ENCODE measurements at places on chromosomes 7 and 10.

DNA sequence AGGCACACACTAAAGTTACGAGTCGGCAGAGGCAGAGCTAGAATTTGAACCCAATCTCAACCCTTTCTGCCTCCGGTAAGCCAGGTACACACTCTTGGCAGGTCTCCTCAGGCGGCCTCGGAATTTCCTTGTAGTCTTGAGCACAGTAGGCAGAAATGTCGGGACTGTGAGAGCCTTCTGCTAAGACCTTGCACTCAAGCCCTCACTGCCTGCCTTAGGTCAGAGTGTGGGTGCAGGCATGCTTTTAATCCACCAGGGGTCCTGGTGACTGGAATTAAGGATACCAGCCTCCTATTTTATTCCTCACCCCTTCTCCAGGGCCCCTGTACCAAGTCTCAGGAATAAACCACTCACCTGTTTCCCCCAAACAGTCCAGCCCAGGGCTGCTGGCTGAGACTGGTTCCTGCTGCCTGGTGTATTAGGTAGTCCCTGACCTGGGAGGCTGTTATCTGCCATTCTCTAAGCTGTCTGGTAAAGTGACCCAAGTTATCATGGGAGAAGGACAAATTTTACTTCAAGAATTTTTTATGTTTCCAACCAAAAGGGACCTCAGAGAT is 855 bp downstream of the ATP6V1F start:
- peak; percentile 77 for DNase-seq

DNA sequence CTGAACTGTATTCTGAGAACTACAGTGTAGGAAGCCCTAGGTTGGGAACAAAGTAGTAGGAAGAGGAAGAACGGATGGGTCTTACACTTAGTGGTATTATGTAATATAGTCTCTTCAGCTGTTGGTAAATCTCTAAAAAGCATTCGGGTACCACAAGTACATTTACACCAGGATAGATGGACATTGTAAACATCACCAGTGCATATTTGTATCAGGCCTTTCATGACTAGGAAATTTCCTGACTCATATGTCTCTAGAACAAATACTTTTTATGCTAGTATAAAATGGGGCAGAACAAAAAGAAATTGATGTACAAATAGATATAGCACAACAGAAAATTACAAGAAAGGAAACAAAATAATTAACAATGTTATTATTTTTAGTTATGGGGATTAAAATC is 21.5 kb upstream of the OR6B1 start:
- no peak for DNase-seq

GRCh38 chr10:83908506-83908905 is 230.8 kb upstream of the GHITM start:
- no peak for DNase-seq

DNA sequence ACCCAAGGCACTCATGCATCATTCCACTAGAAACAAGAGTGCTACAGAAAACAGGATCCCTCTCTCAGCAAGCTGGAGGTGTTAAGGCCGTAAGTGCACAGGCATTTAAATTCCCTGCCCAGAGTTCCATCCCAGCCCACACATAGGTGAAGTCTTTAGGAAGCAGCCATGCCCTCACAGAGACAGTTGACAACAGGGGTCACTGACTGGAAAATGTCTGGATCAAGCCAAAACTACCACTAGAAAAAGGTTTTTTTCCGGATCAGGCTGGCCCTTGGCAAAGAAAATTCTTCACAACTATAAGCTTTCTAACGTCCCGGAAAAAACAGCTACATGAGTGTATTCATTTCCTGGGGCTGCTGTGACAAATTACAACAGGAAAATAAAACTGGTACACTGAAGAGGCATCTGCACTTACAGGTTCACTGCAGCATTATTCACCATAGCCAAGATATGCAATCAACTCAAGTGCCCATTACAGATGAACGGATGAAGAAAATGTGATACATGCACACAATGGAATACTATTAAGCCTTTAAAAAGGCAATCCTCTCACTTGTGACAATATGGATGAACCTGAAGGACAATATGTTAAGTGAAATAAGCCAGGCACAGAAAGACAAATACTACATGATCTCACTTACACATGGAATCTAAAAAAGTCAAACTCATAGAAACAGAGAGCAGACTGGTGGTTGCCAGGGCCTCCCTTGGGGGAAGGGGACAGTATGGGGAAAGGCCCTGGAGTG is 52.5 kb downstream of the SLC25A13 start:
- DNase-seq, result no peak

- no peak for DNase-seq
Measured at GRCh38 chr7:2159176-2159520, 73.6 kb downstream of the MAD1L1 start.

DNA sequence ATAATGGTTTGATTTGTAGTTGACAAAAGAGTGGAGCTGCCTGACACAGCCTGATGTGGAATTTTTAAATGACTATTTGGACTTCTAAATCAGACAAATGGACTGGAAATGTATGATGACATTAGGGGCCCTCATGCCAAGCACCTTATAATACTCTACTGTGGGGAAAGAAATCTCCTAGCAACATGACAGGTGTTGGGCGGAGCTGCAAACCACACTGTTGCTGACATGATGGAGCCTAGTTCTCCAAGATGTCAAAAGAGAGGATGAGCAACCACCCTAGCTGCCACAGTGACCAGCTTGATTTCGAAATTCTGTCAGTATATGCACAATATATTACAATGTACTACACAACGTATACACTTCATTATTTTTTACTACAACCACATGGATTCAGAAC is 65.8 kb downstream of the RHOBTB1 start:
- DNase-seq, result no peak

DNA sequence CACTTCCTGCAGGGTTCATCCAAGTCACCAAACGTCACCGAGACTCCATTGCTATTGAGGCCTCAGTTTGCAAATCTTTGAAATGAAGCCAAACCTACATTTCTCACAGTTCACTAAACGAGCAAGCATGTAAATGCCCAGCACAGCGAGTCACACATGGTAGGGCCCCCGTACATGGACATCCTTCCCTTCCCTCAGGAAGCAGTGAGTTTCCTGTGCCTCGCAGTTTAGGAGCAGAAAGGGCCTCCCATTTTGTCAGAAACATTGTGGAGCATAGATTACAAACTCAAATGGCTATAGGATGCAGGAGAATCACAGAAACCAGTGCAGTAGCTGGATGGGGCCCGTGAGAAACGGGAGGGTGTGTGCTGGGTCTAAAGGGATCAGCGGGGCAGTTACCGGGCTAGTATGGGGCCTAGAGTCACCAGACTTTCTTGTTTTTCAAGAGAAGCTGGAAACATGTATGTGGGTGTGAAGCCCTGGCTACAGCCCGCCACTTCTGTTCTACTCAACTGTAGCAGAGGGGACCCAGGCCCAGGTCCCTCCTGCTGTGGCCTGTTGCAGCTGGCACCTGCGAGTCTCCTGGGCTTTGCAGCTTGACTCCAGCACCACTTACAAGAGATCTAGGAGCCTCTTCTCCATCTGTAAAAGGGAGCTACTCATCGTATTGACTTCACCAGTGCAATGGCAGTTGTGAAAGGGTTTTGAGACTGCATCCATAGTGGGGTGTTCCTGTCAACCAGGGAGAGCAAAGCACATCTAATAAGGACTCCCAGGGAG is 14.2 kb upstream of the SLC18A3 start:
- DNase-seq, result peak; percentile 33

GRCh38 chr7:11703829-11704228 is 128.2 kb downstream of the THSD7A start:
- no peak for DNase-seq

- DNase-seq, result no peak
Measured at GRCh38 chr7:99453105-99453504, 12.9 kb downstream of the ATP5MF start.

GRCh38 chr7:67018940-67019339 is 22.3 kb downstream of the TYW1 start:
- no peak for DNase-seq

- DNase-seq, result no peak
Measured at GRCh38 chr10:7170626-7171322, 240.1 kb downstream of the SFMBT2 start.

- DNase-seq, result peak; percentile 80
Measured at GRCh38 chr10:89207181-89207800, at the start of gene CH25H. CH25H (minus strand) TSS chr10:89207317; CDS start chr10:89207292, 25 bp downstream.

DNA sequence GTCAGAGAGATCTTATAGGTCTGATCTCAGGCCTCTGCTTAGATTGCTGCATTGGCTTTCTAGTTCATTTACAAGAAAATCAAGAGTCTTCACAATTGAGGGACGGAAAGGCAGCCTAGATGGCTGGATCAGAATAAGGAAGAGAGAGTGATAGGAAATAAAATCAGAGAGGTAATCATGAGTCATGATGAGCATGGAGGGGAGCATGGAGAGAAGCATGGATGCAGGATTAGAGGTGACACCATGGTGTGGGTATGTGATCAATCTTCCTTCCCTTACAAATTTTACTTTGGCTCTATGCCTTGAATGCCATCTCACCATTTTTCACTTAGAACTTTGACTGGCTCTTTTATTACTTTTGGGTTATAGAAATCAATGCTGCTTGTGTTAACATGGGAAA is 1.4 kb downstream of the BCCIP start:
- DNase-seq, result peak; percentile 41

DNA sequence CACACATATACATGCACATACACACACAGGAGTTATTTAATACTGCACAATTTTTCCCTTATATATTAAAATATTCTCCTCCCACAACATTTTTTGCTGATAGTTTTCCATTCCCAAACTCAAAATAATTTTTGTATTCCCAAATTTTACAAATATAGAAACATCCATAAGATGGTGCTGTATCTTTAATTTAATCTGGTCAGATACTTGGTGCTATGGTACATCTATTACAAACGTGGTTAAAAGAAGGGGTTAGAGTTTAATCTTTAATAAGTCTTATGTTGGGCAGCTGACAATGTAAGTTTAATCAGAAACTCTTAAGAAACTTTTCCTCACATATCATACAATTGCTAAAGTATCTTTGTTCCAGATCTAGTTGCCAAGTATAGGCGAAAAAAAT is 10.2 kb upstream of the CADPS2 start:
- peak; percentile 0 for DNase-seq

GRCh38 chr10:132100091-132100481 is 34.3 kb downstream of the JAKMIP3 start:
- DNase-seq, result no peak

DNA sequence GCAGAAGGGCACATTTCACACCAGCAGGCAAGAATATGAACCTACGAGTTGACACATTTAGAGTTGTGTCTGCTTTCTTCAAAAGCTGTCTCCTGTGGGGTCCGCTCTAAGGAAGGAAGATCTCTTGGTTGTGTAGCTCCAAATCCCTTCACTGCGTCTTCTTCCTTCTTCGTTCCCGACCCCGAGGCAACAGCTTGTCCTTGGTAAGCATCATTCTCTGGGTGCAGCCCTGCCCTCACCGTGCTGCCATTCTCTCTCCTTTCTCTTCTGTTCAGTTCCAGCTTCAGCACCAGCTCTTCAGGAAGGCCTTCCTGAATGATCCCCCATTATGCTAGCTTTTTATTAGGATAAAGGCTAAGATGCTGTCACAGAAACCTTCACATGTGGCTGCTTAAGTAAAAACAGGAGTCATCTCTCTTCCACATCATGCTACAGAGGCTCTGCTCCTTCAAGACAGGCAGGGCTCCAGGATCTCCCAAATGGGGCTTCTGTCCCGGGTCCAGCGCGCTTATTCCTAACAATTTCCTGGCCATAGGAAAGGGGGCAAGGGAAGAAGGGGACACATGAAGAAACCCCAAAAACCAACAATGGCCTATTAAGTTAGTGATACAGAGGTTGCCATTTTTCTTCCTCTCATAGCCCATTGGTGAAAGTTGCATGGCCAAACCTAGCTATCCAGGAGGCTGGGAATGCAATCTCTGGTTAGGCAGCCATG is 52.2 kb upstream of the SHH start:
- no peak for DNase-seq

GRCh38 chr10:101322266-101323108 is 31.5 kb upstream of the BTRC start:
- DNase-seq, result no peak

GRCh38 chr10:130061760-130062159 is 48.9 kb downstream of the C10orf143 start:
- DNase-seq, result no peak

- DNase-seq, result no peak
Measured at GRCh38 chr7:72023926-72024325, 388.2 kb downstream of the CALN1 start.

GRCh38 chr10:24414597-24414996 is 205.7 kb downstream of the KIAA1217 start:
- no peak for DNase-seq

- no peak for DNase-seq
Measured at GRCh38 chr7:151091431-151091830, 5.2 kb downstream of the AGAP3 start.

DNA sequence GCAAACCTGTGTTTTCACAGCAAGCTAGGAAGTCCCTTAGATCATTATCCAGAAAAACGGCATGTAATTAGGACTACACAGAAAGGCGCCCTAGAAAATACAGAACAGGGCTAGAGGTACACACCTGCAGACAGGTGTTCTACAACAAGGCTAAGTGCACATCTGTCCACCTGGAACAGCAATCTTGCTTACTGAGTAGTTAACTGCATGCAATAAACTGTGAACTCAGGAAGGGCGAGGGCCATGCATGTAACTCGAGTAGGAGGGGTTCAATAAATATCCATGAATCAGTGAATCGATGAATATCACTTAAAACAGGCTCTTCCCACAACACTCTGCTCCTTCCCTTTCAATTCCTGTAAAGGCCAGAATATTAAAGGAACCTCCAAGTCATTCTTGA is 22.0 kb downstream of the FAM171A1 start:
- no peak for DNase-seq

DNA sequence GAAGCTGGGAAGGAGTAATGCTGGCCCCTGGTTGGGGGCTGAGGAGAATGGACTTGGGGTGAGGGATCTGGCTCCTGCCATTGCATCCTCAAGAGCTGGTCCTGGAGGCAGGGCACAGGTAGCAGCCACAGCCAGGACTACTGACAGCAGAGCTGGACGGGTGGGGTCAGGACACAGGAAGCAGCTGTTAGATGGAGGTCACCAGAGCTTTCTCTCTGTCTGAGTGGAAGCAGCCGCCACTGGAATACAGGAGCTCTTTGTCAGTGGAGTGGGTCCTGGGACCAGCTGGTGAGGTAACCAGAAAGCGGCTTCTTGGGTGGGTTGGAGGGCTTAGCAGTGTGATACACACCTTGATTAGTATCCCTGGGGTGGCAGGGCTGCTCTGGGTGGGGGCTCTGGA is 58.1 kb upstream of the AQP1 start:
- no peak for DNase-seq

GRCh38 chr7:45324683-45325237 is 167.2 kb downstream of the RAMP3 start:
- no peak for DNase-seq

GRCh38 chr7:117229350-117229749 is 93.5 kb downstream of the WNT2 start:
- DNase-seq, result no peak

DNA sequence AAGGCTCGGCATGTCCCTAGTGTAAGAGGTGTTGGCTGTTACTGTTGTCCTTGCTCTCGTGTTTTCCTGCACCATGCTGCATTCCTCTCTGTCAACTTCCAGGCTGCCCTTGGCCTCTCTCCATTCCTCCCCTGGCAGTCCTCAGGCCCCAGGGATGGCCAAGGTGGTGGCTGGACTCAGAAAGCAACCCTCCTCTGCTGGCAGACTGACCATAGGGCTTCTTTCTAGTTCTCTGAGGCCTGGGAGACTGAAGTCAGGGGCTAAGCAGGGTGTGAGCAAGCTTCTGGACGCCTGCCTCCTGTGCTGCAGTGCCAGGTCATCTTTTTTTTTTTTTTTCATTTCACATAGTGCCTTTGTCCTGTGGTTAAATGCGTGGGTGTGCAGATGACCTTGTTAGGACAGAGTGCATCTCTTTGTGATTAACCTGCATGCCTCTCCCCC is 72.0 kb downstream of the GOLGA7B start:
- DNase-seq, result no peak

- no peak for DNase-seq
Measured at GRCh38 chr7:31416381-31416870, 75.9 kb upstream of the NEUROD6 start.

GRCh38 chr7:36570528-36571189 is 153.6 kb downstream of the AOAH start:
- no peak for DNase-seq

All from fibroblast of skin of back (primary cell).